Calu3 (cell line): ENCODE measurements at places on chromosomes 4 and X. TPM values are rescaled to one million over a fixed set of nuclear protein-coding genes. Genes with fewer than 3 reads are reported as not detected.
A peak's percentile ranks its signal among the peaks of the same experiment; 100 is the strongest.

GRCh38 chrX:123476611-123477219 is 256.1 kb downstream of the THOC2 start:
- no peaks in the 10 kb centered on the region for H3K36me3 ChIP-seq
- no peaks in the 10 kb centered on the region for H3K4me1 ChIP-seq
- H3K27me3 ChIP-seq = peaks cover 18% of the 10 kb centered on the region
- DNase-seq = no peak
- no peak overlapping the region for H3K4me3 ChIP-seq

- no peak for DNase-seq
- H3K36me3 ChIP-seq = peaks cover 25% of the 10 kb centered on the region
- no peak overlapping the region for H3K27ac ChIP-seq
- H3K4me1 ChIP-seq = peaks cover 30% of the 10 kb centered on the region
- peak overlapping the region; percentile 61 for H3K4me3 ChIP-seq
Observed at GRCh38 chr4:173170182-173170778, 1.7 kb downstream of the GALNT7 start.

- peaks cover 15% of the 10 kb centered on the region for H3K4me1 ChIP-seq
- H3K27ac ChIP-seq = no peak overlapping the region
- H3K36me3 ChIP-seq = peaks cover 61% of the 10 kb centered on the region
- H3K4me3 ChIP-seq = no peak overlapping the region
Observed at GRCh38 chrX:101394372-101394771, 3.6 kb downstream of the RPL36A start.

- peaks cover 8% of the 10 kb centered on the region for H3K36me3 ChIP-seq
- H3K4me3 ChIP-seq = no peak overlapping the region
- no peak for DNase-seq
- H3K27ac ChIP-seq = no peak overlapping the region
Observed at GRCh38 chr4:40377512-40378365, 42.6 kb downstream of the CHRNA9 start.

- H3K4me1 ChIP-seq = no peaks in the 10 kb centered on the region
- no peaks in the 10 kb centered on the region for H3K27me3 ChIP-seq
- no peaks in the 10 kb centered on the region for H3K36me3 ChIP-seq
- DNase-seq = no peak
Observed at GRCh38 chr4:96407738-96408463, 568.0 kb downstream of the PDHA2 start.

- no peak for DNase-seq
- no peak overlapping the region for H3K4me3 ChIP-seq
- no peaks in the 10 kb centered on the region for H3K27me3 ChIP-seq
Observed at GRCh38 chr4:151256134-151256533, 20.8 kb upstream of the PRSS48 start.

DNA sequence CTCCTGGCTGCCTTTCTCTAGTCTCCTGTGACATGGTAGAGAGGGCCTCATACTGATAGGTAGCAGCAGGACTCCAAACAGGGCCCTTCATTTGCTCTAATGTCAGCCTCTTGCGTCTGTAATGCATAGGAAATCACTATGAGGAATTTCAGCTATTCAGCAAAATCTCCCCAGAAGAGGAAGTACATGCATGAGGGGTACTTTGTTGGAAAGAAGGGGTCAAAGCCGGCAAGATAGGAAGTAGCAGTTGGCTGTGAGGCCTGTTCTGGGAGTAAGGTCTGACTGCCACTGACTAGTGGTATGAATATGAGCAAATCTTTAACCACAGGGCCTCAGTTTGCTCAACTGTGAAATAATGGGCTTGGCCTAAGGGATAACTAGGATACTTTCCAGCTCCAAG is 283.2 kb downstream of the ARHGAP10 start:
- H3K4me3 ChIP-seq = no peak overlapping the region
- no peak for DNase-seq
- no peaks in the 10 kb centered on the region for H3K27me3 ChIP-seq

- H3K27me3 ChIP-seq = no peaks in the 10 kb centered on the region
- no peak overlapping the region for H3K4me3 ChIP-seq
- peaks cover 48% of the 10 kb centered on the region for H3K4me1 ChIP-seq
- peaks cover 5% of the 10 kb centered on the region for H3K36me3 ChIP-seq
- H3K27ac ChIP-seq = no peak overlapping the region
Observed at GRCh38 chr4:158799013-158799770, 30.4 kb downstream of the FNIP2 start.

GRCh38 chr4:156976147-156976546 is 4.5 kb upstream of the PDGFC start:
- peaks cover 48% of the 10 kb centered on the region for H3K4me1 ChIP-seq
- H3K36me3 ChIP-seq = peaks cover 2% of the 10 kb centered on the region
- DNase-seq = no peak
- H3K27me3 ChIP-seq = no peaks in the 10 kb centered on the region

DNA sequence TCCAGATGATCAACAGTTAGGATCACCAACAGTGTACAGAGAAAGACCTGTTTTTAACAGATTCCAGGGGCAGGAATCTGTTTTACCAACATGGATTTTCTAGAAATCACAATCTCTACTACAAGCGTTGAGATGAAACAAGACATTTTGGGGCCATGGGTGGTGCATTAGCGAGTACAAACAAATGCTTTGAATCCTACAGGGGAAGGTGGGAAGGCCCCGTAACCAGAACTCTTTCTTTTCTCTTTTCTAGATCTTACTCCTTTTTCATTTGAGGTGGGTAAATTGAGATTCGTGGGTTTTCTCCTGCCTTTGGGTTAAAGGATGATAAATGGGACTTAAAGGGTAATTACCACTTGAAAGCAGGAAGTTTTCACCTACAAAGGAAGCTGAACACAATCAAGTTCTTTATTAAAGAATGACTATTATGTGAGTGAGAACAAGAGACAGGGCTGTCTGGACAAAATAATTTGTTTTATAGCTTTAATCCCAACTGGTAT is 189.9 kb upstream of the ANXA3 start:
- no peaks in the 10 kb centered on the region for H3K36me3 ChIP-seq
- H3K4me3 ChIP-seq = no peak overlapping the region
- H3K27me3 ChIP-seq = no peaks in the 10 kb centered on the region

DNA sequence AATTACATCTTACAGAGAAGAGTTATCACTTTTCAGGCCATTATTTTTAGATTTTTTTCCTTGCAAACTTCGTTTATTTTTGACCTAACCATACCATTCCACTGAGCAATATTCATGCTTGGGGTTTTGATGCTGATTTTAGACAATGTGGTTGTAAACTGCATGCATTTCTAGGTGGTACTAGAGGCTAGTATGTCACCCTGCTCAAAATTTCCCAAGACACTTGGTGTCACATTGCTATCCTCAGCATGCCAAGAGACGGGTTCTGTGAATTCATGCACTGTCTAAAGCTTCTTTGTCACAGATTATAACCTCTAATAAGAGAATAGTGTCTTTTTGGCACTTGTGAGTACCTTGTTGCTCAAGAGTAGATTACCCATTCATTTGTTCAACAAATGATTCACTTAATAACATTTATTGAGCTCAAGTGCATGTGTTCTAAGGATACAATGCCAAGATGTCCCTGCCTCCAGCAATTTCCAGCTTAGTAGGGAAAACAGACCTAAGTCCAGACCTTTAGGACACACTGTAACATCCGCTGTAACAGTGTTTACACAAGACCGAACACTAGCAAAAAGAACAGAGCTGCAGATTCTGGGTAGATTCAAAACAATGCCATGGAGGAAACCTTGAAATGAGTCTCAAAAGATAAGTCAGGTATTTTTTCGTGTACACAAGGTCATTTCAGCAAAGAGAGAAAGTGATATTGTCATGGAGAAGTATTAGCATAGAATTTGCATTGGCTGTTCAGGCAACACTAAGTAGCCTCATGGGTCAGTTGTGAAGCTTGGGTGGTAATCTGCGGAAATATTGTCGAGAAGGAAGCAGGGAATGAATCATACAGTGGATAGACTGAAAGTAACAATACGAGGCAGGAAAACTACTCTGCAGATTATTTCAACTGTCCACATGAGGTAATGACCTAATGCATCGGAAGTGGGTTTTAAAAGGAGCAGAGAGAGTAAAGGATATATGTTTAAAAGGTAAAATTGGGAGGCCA is 515.1 kb upstream of the ZFP42 start:
- H3K27ac ChIP-seq = no peak overlapping the region
- no peak for DNase-seq
- no peaks in the 10 kb centered on the region for H3K36me3 ChIP-seq
- no peaks in the 10 kb centered on the region for H3K27me3 ChIP-seq
- H3K4me3 ChIP-seq = no peak overlapping the region
- no peaks in the 10 kb centered on the region for H3K4me1 ChIP-seq

DNA sequence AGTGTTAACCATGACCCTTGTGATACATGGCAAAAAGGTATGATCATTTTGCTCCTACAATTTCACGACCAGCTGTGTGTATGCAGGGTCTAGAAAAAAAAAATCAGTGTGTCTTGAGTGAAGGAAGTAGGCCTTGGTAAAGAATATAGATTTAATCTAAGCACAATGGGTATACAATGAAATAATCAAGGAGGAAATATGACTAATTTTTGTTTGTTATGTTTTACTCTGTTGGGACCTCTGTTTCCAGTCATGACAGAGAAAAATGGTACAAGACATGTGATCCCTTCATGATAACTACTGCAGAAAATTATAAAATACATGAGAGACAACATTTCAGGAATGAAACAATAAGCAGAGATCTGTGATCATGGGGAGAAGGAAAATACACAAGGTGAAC is 835.5 kb downstream of the PDHA2 start:
- H3K4me1 ChIP-seq = peaks cover 13% of the 10 kb centered on the region
- no peaks in the 10 kb centered on the region for H3K27me3 ChIP-seq
- H3K36me3 ChIP-seq = no peaks in the 10 kb centered on the region
- H3K4me3 ChIP-seq = no peak overlapping the region
- no peak overlapping the region for H3K27ac ChIP-seq

GRCh38 chrX:34381241-34381640 is 249.1 kb upstream of the FAM47A start:
- H3K4me1 ChIP-seq = no peaks in the 10 kb centered on the region
- no peak for DNase-seq
- no peak overlapping the region for H3K27ac ChIP-seq
- no peaks in the 10 kb centered on the region for H3K36me3 ChIP-seq
- H3K27me3 ChIP-seq = no peaks in the 10 kb centered on the region

DNA sequence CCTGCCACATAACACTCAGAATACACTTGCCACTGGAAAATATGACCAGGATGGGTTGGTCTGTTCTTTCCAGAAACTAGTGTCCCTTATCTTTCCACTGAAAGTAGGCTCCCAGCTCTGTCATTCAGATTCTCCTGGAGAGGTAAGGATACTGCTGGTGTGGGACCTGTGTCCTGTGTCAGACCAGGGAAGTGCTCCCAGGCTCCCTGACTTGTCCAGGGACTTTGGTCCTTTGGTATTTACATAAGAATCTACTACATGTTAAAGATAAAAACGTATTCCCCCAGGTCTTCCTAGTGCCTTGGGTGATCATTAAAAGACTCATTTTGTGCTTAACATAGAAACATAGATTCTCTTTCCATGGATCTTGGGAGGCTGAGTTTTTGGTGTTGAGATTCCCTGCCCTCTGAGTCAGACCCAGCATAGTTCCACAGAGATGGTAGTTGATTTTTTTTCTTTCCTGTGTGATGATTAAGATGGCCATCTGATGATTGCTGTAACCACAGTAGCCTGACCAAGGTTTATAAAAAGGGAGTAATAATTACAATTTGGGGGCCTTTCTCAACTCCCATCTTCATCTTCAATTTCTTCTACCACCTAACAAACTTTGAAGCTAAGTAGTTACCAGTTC is 159.8 kb upstream of the JADE1 start:
- no peaks in the 10 kb centered on the region for H3K4me1 ChIP-seq
- H3K27ac ChIP-seq = no peak overlapping the region
- H3K36me3 ChIP-seq = no peaks in the 10 kb centered on the region
- DNase-seq = no peak
- no peak overlapping the region for H3K4me3 ChIP-seq

Gene SEC31A
- total RNA-seq = 106 and 108 TPM in 2 replicates

Gene SSX2B
- not detected in 2 replicates for total RNA-seq

Gene GIMD1
- total RNA-seq = not detected in 2 replicates

Gene COX7B2
- not detected in 2 replicates for total RNA-seq

Gene KLHL2
- 12.9 and 13.8 TPM in 2 replicates for total RNA-seq

Gene ARAP2
- total RNA-seq = 30.0 and 30.2 TPM in 2 replicates

Gene ACSL1
- 19.1 and 31.9 TPM in 2 replicates for total RNA-seq

Gene PFKFB1
- total RNA-seq = 0.31 TPM in 1 of 2 replicates, not detected in the other

Gene LIAS
- total RNA-seq = 10.0 and 12.9 TPM in 2 replicates

Gene RPS6KA6
- 3.0 and 3.8 TPM in 2 replicates for total RNA-seq

Gene PNMA6F
- not detected in 2 replicates for total RNA-seq

Gene LEF1
- 0.42 TPM in 1 of 2 replicates, not detected in the other for total RNA-seq

Gene SLC9B1
- not detected in 2 replicates for total RNA-seq

Gene NCAPG
- 26.9 and 35.3 TPM in 2 replicates for total RNA-seq

Gene EPGN
- total RNA-seq = 0.40 and 0.51 TPM in 2 replicates

Gene MAGEA3
- not detected in 2 replicates for total RNA-seq

Gene CCKAR
- not detected in 2 replicates for total RNA-seq

Gene GAGE2A
- not detected in 2 replicates for total RNA-seq

Gene BOD1L1
- 25.3 and 25.7 TPM in 2 replicates for total RNA-seq
